ENCODE measurements at places on chromosomes 7 and 10. TPM values are rescaled to one million over a fixed set of nuclear protein-coding genes. Genes with fewer than 3 reads are reported as not detected.

Gene GDF10
- total RNA-seq = 0.89 TPM

Gene FAM221A
- 7.1 TPM for total RNA-seq

Gene MINDY3
- 22.9 TPM for total RNA-seq

Gene CLCN1
- not detected for total RNA-seq

Gene NOLC1
- total RNA-seq = 341 TPM

Gene CYP2C19
- not detected for total RNA-seq

Gene ABCC2
- total RNA-seq = 0.91 TPM

Gene PAPSS2
- total RNA-seq = 0.04 TPM

Gene TRIL
- total RNA-seq = not detected

Gene NME8
- total RNA-seq = not detected

Gene SH2B2
- 2.2 TPM for total RNA-seq
